ENCODE measurements at places on chromosomes 12 and 14.

DNA sequence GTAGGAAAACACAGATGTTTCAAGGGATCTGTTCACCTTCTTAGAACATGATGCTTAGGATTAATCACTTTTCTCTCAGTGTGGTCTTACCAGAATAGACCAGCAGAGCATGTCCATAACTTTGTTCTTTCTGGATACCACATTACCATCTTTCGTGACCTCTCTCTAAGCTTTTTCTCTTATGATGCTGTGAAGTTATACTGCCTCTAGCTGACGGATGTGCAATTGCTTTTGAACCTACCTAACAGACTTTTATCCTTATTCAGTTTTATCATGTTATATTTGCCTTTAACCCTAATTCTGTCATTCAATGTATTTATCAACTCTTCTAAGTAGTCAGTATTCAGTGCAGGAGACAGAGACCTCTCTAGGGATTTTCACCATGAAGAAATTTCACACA, 246.7 kb downstream of the DACT1 start:
- no peak for DNase-seq

DNA sequence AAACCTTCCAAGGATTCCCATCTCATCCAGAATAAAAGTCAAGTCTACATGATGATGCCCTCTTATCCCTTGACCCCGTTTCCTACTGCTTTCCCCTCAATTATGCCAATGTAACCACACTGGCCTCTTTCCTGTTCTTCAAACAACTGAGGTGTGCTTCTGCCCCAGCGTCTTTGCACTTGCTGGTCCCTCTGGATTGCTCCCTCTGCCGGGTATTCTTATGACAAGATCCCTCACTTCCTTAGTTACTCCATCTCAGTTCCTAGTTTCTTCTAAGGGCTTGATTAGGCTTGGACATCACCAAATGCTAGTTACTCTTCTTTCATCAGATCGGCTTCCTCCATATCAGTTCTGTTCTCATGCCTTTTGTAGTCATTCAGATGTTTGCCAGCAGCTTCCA, 32.7 kb upstream of the PELI2 start:
- DNase-seq = no peak

DNA sequence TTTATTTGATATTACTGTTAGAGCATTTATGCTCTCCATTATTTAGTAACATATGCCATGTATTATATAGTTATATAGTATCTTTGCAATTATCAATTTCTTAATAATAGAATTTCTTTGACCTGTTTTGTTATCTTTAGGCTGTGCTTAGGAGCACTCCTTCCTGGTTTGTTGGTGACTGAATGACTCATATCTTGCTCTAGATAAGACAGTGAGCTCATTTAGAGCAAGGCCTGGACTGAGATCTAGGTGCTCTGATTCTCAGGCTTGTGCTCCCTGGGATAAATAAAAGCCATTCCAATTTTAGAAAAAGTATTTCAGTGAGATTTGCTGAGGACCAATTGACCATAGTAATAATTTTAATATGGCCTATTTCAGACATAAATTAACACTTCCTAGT, 951.2 kb downstream of the FLRT2 start:
- DNase-seq = no peak

- no peak for DNase-seq
Observed at GRCh38 chr12:27818401-27818918, 38.4 kb upstream of the MANSC4 start.

DNA sequence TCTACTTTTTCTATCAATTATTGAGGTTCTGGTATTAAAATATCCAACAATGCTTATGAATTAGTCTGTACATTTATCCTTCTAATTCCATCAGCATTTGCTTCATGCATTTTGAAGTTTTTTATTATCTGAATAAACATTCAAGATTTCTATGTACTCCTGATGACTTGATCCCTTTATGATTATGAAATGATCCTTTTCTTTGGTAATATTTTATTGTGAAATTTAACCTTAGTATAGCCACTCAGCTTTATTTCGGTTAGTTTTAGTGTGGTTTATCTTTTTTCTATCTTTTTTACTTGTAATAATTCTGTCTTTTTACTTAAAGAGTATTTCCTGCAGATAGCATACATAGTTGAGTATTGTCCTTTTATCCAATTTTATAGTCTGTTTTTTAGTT, 106.6 kb downstream of the SNAPC1 start:
- DNase-seq = no peak

GRCh38 chr14:53060046-53060445, 93.1 kb downstream of the DDHD1 start:
- no peak for DNase-seq

GRCh38 chr14:54253195-54253947, 143.4 kb upstream of the CDKN3 start:
- DNase-seq = peak; percentile 46

- peak; percentile 96 for DNase-seq
Observed at GRCh38 chr12:124774462-124775167, 89.0 kb downstream of the SCARB1 start.

GRCh38 chr12:120110550-120111501, 5.7 kb downstream of the RAB35 start:
- DNase-seq = no peak

DNA sequence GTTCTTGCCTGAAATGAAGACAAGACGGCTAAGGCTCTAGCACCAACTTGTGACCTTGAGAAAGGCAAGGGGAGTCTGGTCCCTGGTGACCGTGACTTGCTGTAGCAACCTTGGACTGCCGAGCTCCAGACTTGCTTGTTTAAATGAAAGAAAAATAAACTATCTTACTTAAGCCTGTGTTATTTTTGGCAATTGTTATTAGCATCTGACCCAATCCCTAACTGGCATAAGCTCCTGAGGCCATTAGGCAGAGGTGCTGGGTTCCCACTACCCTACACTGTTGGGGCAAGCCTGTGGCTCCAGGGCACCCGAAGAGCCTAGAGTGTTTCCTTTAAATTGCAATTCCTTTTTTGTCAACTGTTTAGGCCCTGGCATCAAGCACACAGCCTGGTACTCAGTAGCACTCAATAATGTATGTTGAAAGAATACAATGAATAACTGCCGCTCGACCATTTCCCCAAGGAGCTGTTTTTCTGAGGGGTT, 106.9 kb upstream of the HIF1A start:
- no peak for DNase-seq

DNA sequence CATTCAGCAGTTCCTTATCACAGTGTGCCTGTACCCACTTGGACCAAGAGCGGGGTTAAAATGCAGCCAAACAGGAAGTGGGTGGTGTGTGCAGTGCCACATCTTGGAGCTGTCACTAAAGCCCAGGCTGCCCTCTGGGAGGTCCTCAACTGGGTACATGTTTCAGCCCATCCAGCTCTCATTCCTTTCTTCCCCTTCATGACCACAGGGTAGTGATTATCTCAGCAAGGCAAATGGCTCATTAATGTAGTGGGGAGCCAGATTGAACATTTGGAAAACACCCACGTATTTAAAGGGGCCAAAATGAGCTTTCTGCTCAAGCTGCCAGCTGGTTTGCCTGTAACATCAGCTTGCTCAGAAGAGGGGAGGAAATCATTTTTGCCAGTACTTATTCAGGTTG, 210.8 kb upstream of the BTG1 start:
- DNase-seq = no peak

DNA sequence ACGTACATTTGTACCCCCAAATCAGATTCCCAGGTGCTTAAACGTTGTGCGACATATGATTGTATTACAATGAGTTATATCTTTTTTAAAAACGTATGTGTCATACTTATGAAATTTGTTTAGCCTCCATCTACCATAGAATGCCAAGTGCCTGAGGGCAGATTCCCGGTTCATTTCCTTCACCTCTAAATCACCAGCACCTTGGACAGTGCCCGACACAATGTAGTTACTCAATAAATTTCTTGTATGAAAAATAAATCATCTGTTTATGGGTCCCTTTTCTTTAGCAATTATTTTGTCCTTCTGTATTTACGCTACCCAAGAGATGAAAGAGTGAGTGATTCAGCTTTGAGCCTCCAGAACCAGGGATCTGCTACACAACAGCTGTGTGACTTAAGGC, 157.4 kb downstream of the TBX5 start:
- DNase-seq = no peak

GRCh38 chr14:65225299-65226159, 123.2 kb upstream of the MAX start:
- DNase-seq = no peak

GRCh38 chr14:28142400-28143015, 624.1 kb upstream of the FOXG1 start:
- DNase-seq = no peak

DNA sequence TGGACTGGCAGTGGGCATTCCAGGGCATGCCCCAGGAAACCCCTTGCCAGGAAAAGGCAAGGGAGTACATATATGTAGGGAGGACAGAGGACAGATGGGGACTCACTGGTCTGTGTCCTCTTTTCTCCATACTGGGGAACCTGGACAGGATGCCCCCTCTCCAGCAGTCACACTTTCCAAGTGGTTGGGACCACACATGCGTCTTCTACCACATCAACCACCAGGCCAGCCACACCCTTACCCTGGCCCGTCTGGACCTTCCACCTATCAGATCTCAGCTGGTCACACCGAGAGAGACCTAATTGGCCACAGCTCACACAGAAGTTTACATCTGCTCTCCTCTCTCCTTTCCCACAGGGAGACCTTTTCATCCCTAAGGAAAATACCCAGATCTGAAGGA, 8.3 kb downstream of the ANKRD33 start:
- DNase-seq = no peak

DNA sequence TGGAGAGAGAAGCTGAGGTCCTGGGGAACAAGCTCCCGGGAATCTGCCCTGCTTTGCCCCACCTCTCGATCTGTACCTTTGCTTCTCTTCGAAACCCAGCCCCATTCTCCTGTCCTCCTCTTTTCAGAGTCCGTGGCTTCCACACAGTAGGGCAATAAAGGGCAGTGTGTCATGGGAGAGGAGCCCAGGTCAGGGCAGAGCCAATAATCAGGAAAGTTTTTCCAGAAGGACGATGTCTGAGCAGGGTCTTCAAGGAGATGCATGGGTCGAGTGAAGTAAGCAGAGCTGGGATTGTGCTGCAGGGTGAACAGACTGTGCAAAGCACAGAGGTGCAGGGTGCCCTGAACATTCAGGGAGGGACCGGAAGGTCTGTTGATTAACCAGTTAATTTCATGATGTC, 22.1 kb upstream of the SERPINA4 start:
- no peak for DNase-seq

- no peak for DNase-seq
Observed at GRCh38 chr12:97940105-97940504, 477.5 kb downstream of the RMST start.

DNA sequence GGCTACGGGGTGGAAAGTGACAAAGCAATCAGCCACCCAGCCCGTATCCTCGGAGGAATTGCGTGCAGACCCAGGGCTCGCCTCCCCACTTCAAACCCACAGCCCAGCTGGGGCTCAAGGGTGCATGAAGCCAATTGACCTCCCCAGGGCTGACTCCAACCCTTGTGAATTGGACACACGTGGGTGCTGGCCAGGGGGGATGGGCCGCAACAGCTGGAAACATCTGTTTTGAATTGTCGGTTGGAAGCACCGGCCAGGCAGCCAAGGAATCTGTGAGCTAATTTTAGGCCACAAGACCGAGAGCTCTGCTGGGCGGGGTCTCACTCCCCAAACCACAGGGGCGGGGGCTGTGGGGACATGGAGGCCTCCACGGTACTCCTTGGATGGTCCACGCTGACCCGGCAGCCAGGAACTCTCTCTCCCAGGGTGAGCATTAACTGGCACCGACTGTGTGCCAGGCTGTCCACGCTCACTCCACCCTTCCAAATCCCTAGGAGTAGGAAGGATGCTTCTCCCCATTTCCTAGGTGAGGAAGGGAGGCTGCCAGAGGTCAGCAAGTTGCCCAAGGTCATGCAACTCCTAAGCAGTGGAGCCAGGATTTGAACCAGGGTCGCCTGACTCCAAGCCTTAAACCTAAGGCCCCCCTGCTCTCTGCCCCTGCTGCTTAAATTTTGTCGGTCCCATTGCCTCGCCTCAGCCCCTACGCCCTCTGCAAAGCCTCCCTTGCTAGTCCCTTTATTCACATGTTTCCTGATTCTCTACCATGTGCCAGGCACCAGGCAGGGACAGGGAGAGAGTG, 11.9 kb upstream of the TMEM119 start:
- DNase-seq = peak; percentile 84

- DNase-seq = no peak
Observed at GRCh38 chr12:21697904-21698630, 40.4 kb upstream of the LDHB start.

DNA sequence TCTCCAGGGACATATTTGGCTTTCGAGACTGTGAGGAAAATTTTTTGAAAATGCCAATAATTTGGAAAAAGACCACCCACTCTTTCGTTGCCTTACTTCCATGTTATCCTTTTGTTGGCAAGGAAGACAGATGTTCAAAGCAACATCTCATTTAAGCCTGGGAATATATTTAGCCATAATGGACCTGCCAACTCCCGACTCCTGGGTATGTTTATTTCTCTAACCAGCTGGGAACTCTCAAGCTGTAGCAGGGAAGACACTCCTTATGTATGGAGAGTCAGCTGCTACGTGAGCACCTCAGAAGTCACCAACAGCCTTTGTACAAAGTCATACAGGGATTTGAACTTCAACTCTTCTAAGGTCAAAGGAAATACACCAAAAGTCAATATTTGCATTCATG, 96.5 kb upstream of the DAAM1 start:
- no peak for DNase-seq

- DNase-seq = no peak
Observed at GRCh38 chr14:67240168-67240932, 885 bp upstream of the PALS1 start.

- DNase-seq = no peak
Observed at GRCh38 chr14:69501423-69501838, 16.9 kb downstream of the PLEKHD1 start.

GRCh38 chr12:119328111-119328510, 6.4 kb upstream of the CCDC60 start:
- DNase-seq = no peak

DNA sequence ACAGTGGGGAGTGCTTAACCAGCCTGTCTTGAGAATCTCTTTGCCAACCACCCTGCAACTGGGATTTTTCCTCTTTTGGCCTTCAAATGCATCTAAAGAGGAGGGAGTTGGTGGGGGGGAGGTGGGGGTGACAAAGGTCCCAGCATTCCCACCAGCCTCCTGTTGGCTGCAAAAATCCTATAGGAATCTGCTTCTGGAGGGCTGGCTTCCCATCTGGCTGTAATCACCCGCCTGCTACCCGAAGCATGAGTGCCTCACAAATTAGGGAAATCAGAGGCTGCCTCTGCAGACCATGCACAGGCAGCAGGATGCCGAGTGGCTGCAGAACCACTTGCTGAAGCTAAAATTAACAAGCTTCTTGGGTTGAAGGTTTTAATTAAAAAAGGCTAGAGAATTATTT, 73.9 kb upstream of the WSCD2 start:
- no peak for DNase-seq
